HT1080 (cell line): ENCODE measurements at places on chromosomes 3 and 15. TPM values are rescaled to one million over a fixed set of nuclear protein-coding genes. Genes with fewer than 3 reads are reported as not detected.

- DNase-seq: peak; percentile 92
These were observed 7.1 kb upstream of the FMN1 start for GRCh38 chr15:33201491-33202231.

DNA sequence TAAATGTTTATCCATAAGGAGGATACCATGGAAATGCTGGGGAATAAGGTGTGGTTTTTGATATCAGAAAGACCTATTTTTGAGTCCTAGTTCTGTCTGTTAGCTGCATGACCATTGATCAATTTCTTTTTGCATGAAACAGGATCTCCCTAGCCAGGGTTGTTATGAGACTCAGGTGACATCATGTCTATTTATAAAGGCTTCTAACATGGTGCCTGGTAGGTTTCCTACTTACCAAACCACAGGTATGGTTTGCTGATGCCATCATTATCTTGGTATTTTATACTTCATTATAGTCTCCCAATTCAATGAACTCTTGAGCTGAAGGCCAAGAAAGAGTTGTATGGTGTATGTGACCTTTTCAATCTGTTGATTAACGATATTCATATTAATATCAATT, 144.0 kb downstream of the CLSTN2 start:
- DNase-seq: no peak

DNA sequence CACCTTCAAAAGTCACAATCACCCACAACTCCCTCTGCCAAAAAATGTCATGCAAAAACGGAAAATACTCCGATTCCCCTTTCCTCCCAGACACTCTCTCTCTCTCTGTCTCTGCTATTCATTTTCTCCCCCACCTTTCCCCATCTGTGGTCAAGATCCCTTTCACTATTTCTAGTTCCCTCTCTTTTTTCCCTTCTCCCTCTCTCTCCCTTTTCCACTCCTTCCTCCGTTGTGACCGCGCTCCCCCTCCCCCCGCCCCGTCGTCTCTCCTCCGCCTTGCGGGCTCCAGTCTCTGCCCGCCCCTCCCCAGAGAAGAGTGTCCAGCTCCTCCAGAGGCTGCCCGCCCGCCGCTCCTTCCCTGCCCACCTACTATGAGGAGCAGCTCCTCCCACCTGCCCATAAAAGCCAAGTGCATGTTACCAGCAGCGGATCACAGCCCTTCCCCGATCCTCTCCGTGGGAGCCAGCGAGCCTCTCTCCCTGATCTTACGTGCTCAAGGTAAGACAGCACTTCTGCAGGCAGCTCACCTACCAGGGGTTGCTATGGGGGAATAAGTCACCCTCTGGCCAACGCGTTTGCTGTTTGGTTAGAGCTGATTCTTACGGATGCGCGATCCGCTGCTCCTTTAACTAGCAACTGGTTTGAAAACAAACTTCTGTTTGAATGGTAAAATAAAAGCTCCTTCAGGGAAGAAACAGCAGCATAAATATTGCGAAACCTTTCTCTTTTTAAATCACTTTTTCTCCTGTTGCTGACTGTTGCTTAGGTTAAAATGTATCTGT, at the start of gene COL8A1:
TSS of gene COL8A1 (plus strand) at position 428 of the 782 bp plus-strand sequence. CDS start 152,089 bp downstream, outside the sequence.
- DNase-seq: peak; percentile 77

GRCh38 chr15:31262901-31263671, 63.5 kb upstream of the KLF13 start:
- no peak for DNase-seq

Gene APBA2
- 44.5 and 50.8 TPM in 2 replicates for total RNA-seq

Gene TERC
- total RNA-seq: 52.4 and 143 TPM in 2 replicates

Gene ACVR2B
- 1.9 and 5.9 TPM in 2 replicates for total RNA-seq

Gene CCR4
- total RNA-seq: not detected in 2 replicates

Gene GOLGA6B
- total RNA-seq: 0.18 TPM in 1 of 2 replicates, not detected in the other

Gene UNC13C
- total RNA-seq: 0.03 TPM in 2 replicates
